WTC11 (cell line): ENCODE measurements at places on chromosomes 2 and 18. TPM values are rescaled to one million over a fixed set of nuclear protein-coding genes. Genes with fewer than 3 reads are reported as not detected.

MFSD6 gene
- 4.1 to 4.8 TPM (median 4.7 TPM) in 3 replicates for total RNA-seq

MYL1 gene
- total RNA-seq, result not detected in 3 replicates

IFT172 gene
- total RNA-seq, result 19.8 to 25.3 TPM (median 22.7 TPM) in 3 replicates

TXNDC2 gene
- 0.09 to 0.26 TPM (median 0.14 TPM) in 3 replicates for total RNA-seq

SP9 gene
- 0.07 to 0.21 TPM in 2 of 3 replicates, not detected in the other for total RNA-seq

CRYGD gene
- 4.6 to 6.3 TPM (median 5.7 TPM) in 3 replicates for total RNA-seq

ACTR1B gene
- total RNA-seq, result 58.2 to 71.8 TPM (median 70.4 TPM) in 3 replicates

EMX1 gene
- 3.6 to 4.4 TPM (median 3.8 TPM) in 3 replicates for total RNA-seq

KCNG2 gene
- 0.34 to 0.62 TPM (median 0.50 TPM) in 3 replicates for total RNA-seq

CNDP1 gene
- total RNA-seq, result 0.11 to 0.28 TPM (median 0.25 TPM) in 3 replicates

EHD3 gene
- total RNA-seq, result 9.8 to 10.2 TPM (median 10.0 TPM) in 3 replicates

COLEC12 gene
- 0.39 to 0.55 TPM (median 0.48 TPM) in 3 replicates for total RNA-seq

SCRN3 gene
- 8.0 to 13.0 TPM (median 11.3 TPM) in 3 replicates for total RNA-seq

KCNJ13 gene
- not detected in 3 replicates for total RNA-seq
